NCI-H446 treated with DMSO at 0.1 percent for 48 hours (cell line): ENCODE measurements at places on chromosomes 2 and 18.

DNA sequence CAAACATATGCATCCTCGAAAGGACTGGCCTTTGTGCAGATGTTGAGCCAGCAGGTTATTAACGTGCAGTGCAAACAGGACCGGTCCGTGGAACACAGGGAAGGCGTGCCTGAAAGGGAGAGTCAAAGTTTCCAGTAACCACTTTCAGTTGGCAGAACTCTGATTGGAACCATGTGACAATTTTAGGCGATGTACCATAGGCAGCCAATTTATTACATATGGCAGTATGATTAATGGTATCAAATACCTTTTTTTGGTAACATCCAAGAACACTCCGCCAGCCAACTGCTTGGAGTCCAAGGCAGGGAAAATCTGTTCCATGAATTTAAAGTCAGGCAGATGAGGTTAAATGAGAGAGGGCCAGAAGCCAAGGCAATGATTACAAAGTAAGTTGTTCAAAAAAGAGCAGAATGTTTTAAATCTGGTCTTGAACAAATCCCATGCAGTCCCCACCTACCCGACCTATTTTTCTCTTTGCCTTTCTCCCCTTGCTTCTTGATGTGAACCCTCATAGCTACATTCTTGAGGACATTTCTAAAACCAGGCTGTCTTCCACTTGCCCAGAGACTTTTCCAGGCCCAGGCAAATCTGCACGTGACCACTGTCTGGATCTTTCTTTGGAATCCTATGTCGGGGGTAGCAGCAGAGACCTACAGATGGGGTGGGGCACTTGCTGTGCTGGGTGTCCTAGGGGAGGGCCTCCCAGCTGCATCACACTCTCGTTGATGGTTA lies 351.7 kb downstream of the HRH4 start:
- DNase-seq, result peak; percentile 95

DNA sequence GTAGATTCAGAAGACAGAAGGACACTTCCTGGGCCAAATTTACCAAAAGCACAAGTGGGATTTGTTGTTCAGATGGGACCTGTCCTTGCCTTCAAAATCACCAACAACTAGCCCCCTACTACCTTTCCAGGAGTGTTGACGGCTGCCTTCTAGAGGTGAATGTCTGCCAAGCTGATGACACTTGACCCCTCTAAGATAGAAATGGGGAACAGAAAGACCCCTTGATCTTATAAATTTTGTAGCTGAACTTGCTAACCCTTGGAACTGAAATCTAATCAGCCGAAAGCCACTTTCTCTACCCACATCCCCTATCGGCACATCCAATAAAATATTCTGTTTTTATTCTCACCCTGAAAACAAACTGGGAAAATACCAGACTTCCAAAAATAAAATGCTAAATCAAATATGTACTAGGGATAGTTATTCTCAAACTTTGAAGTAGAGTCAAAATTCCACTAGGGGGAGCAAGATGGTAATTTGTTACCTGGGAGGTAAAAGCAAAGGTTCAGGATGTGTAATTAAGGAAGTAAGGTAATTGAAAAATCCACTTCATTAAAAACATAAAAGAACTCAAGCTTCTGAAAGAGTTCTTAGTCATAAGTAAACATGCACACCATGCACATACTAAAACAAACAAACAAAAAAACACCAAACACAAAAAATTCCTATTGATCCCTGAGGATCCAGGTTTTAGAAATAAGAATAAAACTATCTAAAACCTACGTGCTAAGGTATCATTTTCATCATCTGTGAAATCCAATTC lies 119.2 kb downstream of the ANKRD44 start:
- DNase-seq, result no peak

GRCh38 chr18:46243673-46244072 lies 139.5 kb downstream of the HAUS1 start:
- no peak for DNase-seq

- DNase-seq, result no peak
These were observed 43.4 kb downstream of the COMMD1 start for GRCh38 chr2:61948661-61949457.

GRCh38 chr2:120978359-120979050 lies 242.8 kb downstream of the GLI2 start:
- DNase-seq, result no peak

GRCh38 chr2:44362207-44363015 lies 664 bp downstream of the CAMKMT start:
- DNase-seq, result no peak

- DNase-seq, result no peak
These were observed 134.8 kb downstream of the DSEL start for GRCh38 chr18:67381608-67382150.

- no peak for DNase-seq
These were observed 537.1 kb upstream of the ID2 start for GRCh38 chr2:8144785-8145184.

DNA sequence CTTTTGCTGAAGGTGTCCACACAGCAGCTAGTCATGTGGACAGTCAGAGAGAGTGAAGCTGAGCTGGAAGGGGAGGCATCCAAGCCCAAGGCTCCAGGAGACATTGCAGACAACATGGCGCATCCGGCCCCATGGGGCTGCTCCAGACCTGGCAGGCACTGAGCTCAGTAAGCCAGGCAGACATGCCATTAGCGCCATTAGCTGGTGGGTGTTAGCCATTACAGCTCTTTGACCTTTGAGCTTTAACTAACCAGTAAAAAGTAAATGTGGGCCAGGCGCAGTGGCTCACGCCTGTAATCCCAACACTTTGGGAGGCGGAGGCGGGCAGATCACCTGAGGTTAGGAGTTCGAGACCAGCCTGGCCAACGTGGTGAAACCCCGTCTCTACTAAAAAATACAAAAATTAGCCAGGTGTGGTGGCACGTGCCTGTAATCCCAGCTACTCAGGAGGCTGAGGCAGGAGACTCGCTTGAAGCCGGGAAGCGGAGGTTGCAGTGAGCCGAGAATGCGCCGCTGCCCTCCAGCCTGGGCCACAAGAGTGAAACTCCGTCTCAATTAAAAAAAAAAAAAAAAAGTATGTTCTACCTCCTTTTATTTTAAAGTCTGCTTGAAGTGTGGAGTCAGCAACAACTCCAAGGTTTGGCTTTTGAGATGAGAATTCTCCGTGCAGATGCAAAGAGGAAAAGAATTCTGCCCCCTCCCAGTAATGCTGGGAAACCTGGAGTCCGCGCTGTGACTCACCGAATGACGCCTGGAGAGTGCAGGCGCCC lies 69.4 kb downstream of the TWSG1 start:
- no peak for DNase-seq
